Subcutaneous preadipocyte (primary cell): ENCODE measurements at places on chromosomes 12 and 14. TPM values are rescaled to one million over a fixed set of nuclear protein-coding genes. Genes with fewer than 3 reads are reported as not detected.

PABPN1 gene
- 52.4 and 55.9 TPM in 2 replicates for total RNA-seq

SELPLG gene
- total RNA-seq, result 0.73 and 0.98 TPM in 2 replicates

LMNTD1 gene
- 1.4 TPM in 1 of 2 replicates, not detected in the other for total RNA-seq

FAM216A gene
- 22.4 and 25.2 TPM in 2 replicates for total RNA-seq

GATC gene
- total RNA-seq, result 20.2 and 25.8 TPM in 2 replicates

TAS2R50 gene
- total RNA-seq, result 2.6 and 3.7 TPM in 2 replicates

LTBR gene
- total RNA-seq, result 95.6 and 108 TPM in 2 replicates

MYL2 gene
- not detected in 2 replicates for total RNA-seq

CRIP1 gene
- total RNA-seq, result 2.9 and 4.4 TPM in 2 replicates

BMP4 gene
- 0.39 and 1.5 TPM in 2 replicates for total RNA-seq

TAPBPL gene
- 3.9 and 6.2 TPM in 2 replicates for total RNA-seq

VCPKMT gene
- 3.7 and 4.9 TPM in 2 replicates for total RNA-seq
